ENCODE measurements at places on chromosomes 1 and 21. TPM values are rescaled to one million over a fixed set of nuclear protein-coding genes. Genes with fewer than 3 reads are reported as not detected.

APOBEC4 gene
- total RNA-seq: not detected

DNA sequence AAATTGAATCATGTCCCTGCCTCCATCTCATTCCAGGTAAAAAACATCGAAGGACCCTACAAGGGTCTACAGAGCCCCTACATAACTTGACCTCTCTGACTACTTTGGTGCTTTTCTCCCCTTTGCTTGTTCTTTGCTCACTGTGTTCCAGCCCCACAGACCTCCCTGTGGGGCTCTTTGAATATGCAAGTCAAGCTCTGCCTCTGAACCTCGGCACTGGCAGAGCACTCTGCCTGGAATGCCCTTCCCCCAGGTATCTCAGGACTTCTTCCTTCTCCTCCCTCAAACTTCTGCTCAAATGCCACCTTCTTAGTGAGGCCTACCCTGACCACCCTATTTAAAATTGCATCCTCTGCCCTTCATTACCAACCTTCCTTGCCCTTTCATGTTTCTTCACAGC, 87.8 kb upstream of the CD34 start:
- no peaks in the 10 kb centered on the region for H3K36me3 ChIP-seq
- H3K27me3 ChIP-seq: peaks cover 14% of the 10 kb centered on the region
- no peak overlapping the region for H3K4me3 ChIP-seq
- no peaks in the 10 kb centered on the region for H3K4me1 ChIP-seq
- peak; percentile 1 for DNase-seq
- H3K27ac ChIP-seq: no peak overlapping the region

DNA sequence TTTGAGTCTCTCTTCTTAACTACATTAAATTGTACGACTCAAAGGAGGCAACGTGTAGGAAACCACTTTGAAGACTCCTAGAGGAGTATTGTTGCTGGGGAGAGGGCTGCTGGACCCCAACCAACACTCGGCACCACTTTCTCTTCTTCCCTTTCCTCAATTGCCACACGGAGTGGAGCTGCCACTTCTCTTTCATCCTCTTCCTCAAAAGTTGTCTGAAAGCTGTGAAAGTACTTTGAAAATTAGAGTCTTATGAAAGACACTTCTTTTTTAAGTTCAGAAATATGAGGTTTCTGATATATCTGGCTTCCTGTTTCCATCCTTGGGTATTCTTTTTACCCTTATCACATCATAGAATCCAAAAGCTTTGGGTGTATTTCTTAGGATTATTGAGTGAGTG, 59.5 kb downstream of the MRPS6 start:
- DNase-seq: no peak
- H3K27ac ChIP-seq: peak overlapping the region; percentile 3
- H3K27me3 ChIP-seq: no peaks in the 10 kb centered on the region

- no peak overlapping the region for H3K4me3 ChIP-seq
- no peaks in the 10 kb centered on the region for H3K36me3 ChIP-seq
- H3K27ac ChIP-seq: no peak overlapping the region
Observed at GRCh38 chr1:234586304-234586703, 23.7 kb downstream of the IRF2BP2 start.

DNA sequence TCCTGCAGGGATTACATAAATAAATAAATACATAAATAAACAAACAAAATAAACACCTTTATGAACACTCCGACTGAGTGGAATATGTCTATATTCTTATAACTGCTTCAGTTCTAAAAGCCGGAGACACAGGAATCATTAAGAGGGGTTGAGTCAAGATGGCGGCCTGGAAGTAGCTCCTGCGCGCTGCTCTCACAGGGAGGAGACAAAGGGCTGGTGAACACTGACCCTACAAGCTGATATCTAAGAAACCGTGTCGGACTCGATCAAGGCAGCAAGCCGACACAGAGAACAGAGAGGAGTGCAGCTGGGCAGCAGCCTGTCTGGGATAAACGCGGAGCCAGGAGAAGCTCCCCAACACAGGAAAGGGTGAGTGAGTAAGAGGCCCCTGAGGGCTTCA, 1098.6 kb upstream of the NCAM2 start:
- DNase-seq: no peak
- no peaks in the 10 kb centered on the region for H3K4me1 ChIP-seq
- H3K27ac ChIP-seq: no peak overlapping the region
- H3K36me3 ChIP-seq: no peaks in the 10 kb centered on the region

GRCh38 chr1:14662116-14662515, 63.6 kb downstream of the KAZN start:
- no peaks in the 10 kb centered on the region for H3K4me1 ChIP-seq
- no peaks in the 10 kb centered on the region for H3K27me3 ChIP-seq
- no peak overlapping the region for H3K4me3 ChIP-seq
- H3K27ac ChIP-seq: no peak overlapping the region
- H3K36me3 ChIP-seq: no peaks in the 10 kb centered on the region
